Fibroblast of gingiva (primary cell): ENCODE measurements at places on chromosomes 3 and 15.

DNA sequence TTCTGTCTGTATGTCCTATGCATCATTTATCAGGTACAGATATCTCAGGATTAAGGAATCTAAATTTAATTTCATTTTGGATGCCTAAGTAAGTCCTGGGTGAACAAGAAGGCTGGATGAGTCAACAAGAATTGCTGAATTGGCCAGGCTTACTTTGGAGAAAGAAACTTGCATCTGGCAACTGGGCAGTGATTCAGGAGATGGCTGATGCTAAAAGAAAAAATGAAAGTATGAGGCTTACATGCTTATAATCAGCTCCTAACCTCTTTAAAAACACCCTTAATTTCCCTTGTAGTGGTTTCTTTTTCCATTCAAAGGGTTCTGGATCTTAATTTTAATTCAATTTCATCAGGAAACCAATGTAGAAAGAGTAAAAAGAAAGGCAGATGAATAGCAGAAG, 228.8 kb upstream of the PEX5L start:
- peak; percentile 57 for DNase-seq

DNA sequence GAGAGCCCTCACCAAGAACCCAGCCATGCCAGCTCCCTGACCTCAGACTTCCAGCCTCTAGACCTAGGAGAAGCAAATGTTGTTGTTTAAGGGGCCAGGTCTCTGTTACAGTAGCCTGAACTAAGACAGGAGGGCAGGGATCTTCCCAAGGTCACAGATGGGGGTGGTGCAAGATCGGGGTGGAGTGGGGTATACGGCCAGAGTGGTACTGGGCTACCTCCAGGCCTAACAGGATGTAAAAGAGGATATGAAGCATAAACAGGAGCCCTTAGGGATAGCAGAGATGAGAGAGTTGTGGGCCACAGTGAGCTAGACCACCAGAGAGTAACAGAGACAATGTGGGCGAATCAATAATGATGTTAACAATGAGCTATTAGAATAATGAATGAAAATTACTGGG, 82.9 kb downstream of the TOP2B start:
- DNase-seq: no peak

- DNase-seq: no peak
These were observed 26.1 kb downstream of the PTH1R start for GRCh38 chr3:46903341-46904302.

GRCh38 chr3:27034255-27034654, 334.9 kb downstream of the NEK10 start:
- no peak for DNase-seq

DNA sequence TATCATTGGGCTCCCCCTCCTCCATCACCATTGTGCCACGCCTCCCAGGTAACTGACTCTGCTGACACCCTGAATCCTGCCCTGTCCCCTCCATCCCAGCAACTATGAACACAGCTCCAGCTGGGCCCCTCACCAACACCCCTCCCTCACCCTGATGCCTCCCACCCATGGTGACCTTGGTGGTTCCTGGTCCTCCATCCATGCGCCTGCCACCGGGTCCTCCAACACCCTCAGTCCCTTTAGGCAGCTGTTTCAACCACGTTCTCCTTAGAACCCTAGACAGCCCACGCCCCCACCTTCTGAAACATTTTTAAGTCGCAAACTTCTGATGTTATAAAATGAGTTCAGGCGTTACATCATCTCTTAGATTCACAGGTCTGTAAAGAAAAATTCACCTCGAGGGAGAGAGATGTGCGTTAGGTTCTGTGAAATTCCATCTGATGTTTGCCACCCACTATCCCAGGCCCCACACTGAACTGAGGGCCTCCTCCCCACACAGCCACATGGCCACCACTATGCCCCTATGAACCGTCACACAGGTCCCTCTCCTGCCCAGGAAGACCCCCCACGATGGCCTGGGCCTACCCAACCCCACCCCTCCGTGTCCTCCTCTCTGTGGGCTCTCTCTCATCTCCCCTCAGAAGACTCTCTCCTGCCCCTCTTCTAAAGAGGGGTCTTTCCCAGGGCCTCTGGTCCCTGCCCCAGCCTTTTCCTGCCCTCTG, 29.8 kb downstream of the PCSK6 start:
- DNase-seq: no peak

DNA sequence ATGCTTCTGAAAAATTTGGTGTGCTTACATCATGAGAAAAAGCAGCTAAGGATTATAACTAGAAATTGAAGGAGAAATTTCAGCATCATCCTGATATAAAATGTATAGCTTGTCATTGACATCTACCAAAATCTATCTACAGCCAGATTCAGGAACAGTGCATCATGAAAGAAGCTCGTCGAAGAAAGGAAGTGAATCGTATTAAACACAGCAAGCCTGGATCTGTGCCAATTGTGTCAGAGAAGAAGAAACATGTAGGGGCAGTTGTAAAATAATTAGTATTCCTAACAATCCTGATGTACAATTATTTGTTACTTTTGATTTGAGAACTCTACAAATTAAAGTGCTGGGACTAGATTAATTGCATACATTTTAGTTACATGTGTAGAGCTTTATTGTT, 37.2 kb downstream of the AP4E1 start:
- no peak for DNase-seq

DNA sequence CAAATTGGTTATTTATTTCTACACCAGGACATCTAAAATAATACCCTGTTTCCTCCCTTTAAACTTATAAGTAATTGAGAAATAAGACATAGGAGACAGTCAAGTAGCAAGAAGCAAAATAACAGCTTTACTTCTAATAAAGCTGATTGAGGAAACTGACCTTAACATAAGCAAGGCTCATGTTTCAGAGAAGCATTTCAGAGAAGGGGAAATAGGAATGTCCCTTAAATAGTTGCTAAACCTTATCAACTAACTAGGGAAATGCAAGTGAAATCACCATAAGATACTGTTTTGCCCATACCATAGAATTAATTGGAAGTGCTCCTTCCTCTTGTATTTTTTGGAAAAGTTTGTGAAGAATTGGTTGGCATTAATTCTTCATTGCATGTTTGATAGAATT, 84.9 kb downstream of the B3GALNT1 start:
- no peak for DNase-seq

DNA sequence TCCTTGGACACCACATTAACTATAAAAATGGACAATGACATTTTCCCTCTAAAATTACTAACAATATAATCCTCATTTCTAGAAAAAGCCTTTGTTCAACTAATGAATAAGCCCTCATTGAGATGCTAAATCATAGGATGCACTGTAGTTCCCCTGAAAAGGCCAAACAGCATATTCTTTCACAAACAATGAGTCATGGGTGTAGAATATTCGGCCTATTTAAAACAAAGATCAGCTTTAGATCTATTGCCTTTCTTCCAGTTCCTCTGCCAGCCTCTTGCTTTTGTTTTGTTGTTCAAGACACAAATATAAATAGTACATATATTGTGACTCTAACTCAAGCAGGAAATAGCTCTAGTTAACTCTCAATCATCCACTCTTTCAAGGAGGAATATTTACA, 82.5 kb downstream of the ADAM10 start:
- DNase-seq: peak; percentile 53

- DNase-seq: peak; percentile 35
These were observed 47.7 kb upstream of the GRIP2 start for GRCh38 chr3:14587740-14588360.

DNA sequence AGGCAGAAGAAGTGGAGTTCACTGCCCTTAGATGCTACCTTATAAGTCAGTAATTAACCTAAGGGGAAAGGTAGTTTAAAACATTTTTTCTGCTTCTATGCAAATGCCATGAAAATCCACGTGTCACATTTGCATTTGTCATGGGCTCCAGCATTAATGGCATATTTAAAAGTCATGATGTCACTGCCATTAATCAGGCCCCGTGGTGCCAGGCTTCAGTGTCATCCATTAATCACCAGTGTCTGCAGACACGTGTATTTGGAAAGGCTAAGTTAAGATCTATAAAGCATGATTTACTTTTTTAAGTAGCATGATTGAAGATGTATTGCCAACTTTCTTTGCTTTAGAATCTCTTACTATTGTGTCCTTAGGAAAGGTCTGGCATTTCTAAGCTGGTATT, 857.8 kb downstream of the TUSC7 start:
- DNase-seq: no peak

GRCh38 chr3:71401695-71402231, 181.8 kb downstream of the FOXP1 start:
- no peak for DNase-seq

- peak; percentile 60 for DNase-seq
These were observed 207.2 kb downstream of the EPHA3 start for GRCh38 chr3:89314454-89315098.

- DNase-seq: no peak
These were observed 115.2 kb downstream of the DCLK3 start for GRCh38 chr3:36649125-36649524.

DNA sequence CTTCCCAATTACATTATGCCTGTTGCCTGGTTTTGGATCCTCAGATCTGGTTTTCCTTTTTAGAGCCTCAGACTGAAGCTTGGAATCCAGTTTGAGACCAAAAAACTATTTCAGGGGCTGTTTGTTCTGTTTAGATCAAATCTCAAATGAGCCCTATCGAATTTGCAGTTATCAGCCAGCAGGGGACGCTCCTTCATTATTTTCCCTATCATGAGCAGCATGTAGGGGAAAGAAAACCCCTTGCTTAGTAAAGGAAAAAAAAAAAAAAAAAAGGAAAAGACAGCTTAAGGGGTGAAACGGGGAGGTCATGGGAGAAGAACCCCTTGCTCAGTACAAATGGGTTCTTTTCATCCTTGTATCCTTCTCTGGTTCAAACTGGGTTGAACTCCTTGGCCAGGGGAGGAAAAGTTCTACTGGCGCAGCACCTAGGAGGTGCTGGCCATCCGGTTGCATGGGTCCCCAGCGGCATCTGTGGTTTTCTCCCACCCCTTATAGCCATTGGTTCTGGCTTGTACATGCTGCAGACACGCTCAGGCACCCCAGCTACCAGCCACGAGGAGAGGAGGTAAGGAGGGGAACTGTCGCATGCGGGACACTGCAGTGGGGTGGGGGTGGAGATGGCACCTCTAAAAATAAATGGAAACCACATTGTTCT, 1375.1 kb upstream of the ALCAM start:
- DNase-seq: no peak

- no peak for DNase-seq
These were observed 23.0 kb downstream of the NEK10 start for GRCh38 chr3:27345959-27346865.

DNA sequence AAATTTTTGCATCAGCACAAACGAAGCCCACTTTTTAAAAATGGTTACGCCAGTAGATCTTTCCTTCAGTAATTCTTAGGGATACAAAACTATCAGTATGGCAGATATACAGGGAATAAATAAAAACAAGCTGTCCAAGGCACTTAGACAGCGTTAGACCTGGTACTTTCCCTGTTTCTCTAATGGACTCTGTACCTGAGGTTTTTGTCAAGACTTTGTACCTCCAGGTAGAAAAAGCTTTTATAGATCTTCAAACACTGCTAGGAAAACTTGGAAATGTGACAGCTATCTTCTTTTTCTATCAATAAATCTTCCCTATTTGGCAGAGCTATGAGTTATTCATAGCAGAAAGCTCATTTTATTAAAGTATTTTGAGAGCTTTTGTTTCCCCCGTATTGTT, 477.8 kb downstream of the MAGI1 start:
- no peak for DNase-seq

DNA sequence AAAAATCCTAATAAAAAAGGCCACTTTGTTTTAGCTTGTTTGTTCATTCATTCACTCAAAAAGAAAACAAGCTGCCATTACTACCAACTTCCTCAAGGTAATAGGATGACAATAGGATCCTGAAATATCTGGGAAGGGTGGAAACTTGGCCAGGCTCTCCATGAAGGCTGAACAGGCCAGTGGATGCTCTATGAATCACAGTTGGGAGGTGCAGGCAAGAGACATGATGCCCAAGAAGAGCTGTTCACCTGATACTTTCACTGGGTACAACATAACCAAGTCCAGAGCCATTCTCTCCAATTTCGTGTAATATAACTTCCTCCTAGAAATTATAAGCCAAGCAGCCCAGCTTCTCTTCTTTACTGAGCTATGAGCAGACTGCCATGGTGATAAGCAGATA, 37.3 kb downstream of the NMNAT3 start:
- DNase-seq: no peak

DNA sequence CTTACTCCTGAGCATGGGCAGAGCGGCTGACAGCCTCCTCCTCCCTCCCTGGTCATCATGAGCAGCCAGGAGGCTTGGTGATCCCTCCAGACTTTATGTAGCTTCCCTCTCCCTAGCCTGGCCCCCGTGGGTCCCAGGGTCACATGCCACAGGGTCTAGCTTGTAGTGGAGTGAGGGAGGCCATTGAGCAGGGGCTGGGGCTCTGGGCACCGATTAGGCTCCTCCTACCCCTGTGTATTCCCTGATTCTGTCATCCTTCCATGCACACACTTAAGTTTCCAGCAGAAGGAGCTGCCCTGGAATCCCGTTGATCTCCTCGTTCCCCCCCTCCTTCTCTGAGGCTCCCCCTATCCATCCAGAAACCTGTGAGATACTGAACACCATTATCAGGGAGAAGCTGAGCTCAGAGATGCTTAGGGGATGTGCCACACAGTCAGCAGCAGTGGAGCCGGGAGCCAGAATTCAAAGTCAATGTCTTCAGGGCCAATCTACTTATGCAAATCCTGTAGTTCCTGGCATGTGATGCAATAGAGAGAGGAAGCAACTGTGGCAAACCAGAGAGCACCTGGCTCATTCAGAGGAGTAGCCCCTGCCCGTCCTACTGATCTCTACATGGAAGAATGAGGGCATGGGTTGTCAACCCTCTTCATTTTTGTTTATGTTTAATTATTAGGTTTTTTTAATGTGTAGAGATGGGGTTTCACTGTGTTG, 17.2 kb downstream of the CCDC33 start:
- DNase-seq: no peak
